Renal cortex interstitium (tissue), 15 donors: ENCODE measurements at places on chromosomes 3 and 15.

- DNase-seq = no peak
These were observed 401.2 kb upstream of the CDIN1 start for GRCh38 chr15:36178303-36178633.

- no peak for DNase-seq
These were observed 469.6 kb downstream of the SI start for GRCh38 chr3:164608554-164609276.

DNA sequence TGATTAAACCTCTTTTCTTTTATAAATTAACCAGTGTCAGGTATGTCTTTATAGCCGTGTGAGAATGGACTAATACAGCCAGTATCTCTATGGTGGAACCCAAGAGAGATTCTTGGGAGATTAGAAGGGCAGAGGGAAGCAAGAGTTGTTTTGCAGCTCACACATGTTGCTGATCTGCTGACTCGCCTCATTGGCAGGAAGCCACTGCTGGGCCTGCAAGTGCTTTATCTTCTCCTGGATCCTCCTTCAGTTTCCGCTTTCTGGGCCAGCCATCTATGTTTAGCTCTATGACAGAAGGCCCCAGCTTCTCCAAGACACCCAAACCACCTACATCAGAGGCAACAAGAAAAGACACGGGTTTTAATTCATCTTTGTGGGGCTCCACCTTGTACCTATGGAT is 23.4 kb upstream of the GALNT15 start:
- DNase-seq = no peak

GRCh38 chr3:197135212-197135611 is 105.6 kb upstream of the MELTF start:
- DNase-seq = no peak

GRCh38 chr15:76024021-76024768 is 12.0 kb upstream of the NRG4 start:
- DNase-seq = no peak

- DNase-seq = no peak
These were observed 603 bp downstream of the EIF1B start for GRCh38 chr3:40309925-40310695.

DNA sequence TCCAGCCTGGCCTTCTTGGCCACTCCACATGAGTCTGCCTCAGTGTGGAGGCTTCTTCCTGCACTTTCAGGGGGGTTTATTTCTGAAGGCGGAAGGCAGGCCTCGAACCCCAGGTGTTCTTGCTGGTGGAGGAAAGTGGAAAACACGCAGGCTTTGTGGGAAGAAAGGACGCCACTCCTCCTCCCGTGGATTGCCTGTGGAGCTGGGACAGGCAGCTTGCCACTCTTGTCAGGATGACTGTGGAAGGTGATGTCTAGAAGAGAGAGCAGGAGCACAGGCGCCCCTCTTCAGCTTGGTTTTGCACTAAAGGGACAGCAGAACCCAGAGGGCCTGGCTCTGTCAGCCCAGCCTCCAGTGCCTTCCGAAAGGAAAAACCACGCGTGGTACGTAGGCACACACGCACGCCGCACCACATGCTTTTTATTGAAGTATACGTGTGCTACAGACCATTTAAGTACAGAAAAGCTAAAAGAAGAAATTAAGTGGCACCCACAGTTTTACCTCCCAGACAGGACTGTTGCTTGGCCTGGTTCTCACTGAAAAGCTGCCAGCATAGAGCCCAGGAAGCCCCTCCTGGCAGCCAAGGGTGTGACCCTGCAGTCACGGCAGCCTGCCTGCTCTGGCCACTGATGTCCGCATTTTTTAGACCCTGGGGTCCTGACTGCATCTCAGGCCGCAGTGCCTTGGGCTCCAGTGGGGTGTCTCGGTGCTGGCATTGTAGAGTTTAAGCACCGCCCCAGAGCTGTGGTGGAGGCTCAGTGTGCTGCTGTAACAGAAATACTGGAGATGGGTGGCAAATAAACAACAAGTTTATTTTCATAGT is 21.6 kb downstream of the KLF13 start:
- DNase-seq = no peak

DNA sequence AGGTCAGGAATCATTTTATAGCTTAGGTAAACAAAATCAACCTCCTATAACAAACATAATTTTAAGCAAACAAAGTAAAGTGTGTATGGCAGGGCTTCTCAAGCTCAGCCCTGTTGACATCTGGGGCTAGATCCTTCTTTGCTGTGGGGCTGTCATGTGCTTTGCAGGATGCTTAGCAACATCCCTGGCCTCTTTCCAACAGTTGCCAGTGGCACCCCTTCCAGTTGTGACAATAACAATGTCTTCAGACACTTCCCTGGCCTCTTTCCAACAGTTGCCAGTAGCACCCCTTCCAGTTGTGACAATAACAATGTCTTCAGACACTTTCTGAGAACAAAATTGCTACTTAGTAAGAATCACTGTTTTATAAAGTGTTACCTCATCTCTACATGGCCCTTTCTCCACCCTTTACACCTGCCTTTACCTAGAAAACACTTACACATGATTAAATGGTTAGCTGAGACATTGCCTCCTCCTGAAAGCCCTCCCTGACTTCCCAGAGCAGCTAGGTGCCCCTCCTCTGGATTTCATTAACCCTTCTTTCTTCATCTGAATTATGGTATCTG is 194.0 kb upstream of the LMCD1 start:
- DNase-seq = no peak

DNA sequence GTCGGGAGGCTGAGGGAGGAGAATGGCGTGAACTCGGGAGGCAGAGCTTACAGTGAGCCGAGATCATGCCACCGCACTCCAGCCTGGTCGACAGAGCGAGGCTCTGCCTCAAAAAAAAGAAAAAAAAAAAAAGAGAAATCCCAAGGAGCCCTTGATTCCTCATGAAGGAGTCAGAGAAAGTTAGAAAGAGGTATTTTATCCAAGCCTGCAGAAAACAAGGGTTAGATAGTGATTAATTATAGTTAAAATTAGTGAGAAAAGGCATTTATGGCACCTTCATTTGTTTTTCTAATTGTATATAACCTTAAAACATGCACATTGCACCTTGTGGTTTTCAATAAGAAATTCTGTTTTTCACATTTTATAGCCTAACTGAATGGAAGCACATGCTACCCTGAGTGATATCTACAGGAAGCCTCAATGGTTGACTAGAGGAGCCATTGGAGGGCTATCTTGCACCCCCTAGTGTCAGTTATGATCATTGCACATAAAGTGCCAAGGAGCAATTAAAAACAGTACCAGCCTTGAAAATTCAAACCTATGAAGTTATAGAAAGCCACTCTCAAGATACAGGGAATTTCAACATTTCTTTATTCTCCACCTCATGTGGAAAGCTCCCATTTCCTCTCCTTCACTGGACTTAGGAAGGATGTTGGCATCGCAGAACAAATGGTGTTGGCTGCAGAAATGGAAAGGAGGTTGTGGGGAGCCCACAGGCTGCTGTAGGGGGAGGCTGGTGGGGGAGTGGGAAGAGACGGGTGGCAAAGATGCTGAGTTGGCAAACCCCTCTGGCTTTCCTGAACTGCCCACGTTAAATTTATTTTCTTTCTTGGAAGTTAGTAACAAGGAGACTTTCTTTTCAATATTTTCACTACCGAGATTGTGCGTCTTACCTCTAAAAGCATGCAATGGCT is 48.5 kb downstream of the ITGA11 start:
- no peak for DNase-seq

GRCh38 chr3:27353221-27353620 is 16.0 kb downstream of the NEK10 start:
- DNase-seq = no peak

DNA sequence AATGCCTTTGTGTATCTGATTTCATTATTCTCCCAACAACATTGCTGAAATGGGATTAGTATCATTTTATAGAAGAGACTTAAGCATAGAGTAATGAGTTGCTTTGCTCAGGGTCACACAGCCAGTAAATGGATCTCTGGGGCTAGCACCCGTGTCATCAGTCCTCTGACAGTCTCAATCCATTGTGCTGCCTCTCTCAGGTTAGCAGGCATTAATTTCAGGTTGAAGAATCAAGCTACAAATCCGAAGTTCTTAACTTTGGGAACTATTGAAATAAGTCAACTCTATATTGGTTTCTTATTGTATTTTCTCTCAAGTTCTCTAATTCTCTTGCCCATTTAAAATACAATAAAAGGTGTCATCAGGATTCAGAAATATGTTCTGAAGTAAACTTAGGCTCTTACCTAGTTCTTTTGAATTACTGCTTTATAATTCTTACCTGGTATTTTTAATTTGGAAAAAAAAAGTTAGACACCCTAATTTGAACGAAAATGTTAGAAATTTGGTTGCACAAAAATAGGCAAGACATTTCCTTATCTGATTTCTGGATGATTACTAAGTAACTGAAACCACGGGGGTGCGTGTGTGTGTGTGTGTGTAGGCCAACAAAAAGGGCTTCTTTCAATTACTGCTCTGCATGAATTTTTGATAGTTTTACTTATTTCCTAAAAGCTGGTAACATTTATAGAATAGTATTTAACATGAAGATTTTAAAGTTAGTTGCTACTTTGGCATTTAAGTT is 189.8 kb downstream of the MBNL1 start:
- no peak for DNase-seq

- no peak for DNase-seq
These were observed 78.2 kb upstream of the BLM start for GRCh38 chr15:90638963-90639362.

- DNase-seq = no peak
These were observed 29.8 kb downstream of the PTH1R start for GRCh38 chr3:46907271-46907670.

GRCh38 chr3:152909180-152909883 is 74.4 kb downstream of the P2RY1 start:
- DNase-seq = no peak

GRCh38 chr15:49412797-49413196 is 10.2 kb upstream of the FGF7 start:
- no peak for DNase-seq

DNA sequence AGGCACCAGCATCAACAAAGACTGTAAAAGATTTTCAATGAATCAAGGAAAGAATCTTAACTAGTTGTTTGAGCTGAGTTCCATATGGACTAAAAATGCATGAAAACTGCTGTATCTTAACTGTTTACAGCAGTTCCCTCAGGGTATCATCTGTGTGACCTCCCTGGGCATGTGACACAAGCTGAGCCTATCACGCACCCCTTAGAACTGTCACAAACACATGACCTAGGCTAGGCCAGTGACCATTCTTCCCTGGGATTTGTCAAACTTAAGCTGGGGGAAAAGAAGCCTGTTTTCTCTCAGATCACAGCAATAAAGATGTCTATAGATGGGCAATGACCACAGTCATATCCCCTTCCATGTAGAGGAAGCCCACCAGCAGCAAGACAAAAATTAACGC is 35.7 kb downstream of the IGF2BP2 start:
- DNase-seq = no peak

GRCh38 chr3:160154033-160154432 is 71.2 kb upstream of the C3orf80 start:
- no peak for DNase-seq

- DNase-seq = no peak
These were observed 7.2 kb downstream of the RNF13 start for GRCh38 chr3:149820183-149820582.

DNA sequence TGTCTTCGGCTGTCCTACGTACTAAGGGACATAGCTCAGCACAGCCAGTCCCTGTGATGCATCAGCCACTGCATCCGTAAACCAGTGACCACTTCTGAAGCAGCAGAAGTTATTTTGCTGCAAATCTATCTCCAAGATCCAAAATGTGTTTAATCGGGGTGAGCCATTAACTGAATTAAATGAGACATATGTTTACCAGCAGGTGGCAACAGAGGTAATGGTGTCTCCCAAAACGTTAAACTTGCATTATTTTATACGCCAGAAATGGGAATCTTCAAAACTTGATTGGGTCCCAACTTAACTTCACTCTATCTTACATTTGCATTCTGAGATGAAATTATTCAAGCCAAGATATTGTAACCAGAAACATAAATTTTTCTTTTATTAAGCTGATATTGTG is 75.3 kb upstream of the BOC start:
- DNase-seq = no peak

- no peak for DNase-seq
These were observed 494 bp downstream of the CPLX3 start for GRCh38 chr15:74826921-74827320.

- DNase-seq = no peak
These were observed 3.5 kb downstream of the PFN2 start for GRCh38 chr3:149967086-149967685.

GRCh38 chr3:192259661-192260060 is 467.7 kb downstream of the FGF12 start:
- no peak for DNase-seq

DNA sequence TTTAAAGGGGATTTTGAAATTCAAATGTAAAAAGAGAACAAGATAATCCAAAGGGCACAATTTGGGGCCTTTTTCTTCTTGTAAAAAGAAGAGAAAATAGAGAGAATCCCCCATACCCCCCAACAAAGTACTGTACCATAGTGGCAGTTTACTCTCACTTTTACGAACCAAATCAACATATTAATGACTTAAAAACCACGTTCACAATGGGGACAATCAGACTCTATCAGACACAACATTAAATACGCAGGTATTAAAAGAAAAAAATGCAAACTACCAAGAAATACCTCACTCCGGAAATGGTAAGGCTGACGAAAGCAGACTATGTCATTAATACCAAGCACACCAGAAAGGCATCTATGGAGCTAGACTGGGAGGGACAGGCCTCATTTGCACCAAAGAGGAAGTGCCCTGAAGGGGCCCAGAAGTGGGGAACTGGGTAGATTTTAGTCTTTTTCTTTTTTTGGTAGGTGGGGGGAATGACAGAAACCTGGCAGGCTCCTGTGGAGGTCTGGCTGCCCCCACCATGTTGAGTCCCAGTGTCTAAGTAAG is 134.3 kb downstream of the TIGIT start:
- DNase-seq = no peak
